CD4-positive, alpha-beta T cell treated with Interleukin-10 for 1 hour (primary cell): ENCODE measurements at places on chromosomes 16 and 17.
A peak's percentile ranks its signal among the peaks of the same experiment; 100 is the strongest.

DNA sequence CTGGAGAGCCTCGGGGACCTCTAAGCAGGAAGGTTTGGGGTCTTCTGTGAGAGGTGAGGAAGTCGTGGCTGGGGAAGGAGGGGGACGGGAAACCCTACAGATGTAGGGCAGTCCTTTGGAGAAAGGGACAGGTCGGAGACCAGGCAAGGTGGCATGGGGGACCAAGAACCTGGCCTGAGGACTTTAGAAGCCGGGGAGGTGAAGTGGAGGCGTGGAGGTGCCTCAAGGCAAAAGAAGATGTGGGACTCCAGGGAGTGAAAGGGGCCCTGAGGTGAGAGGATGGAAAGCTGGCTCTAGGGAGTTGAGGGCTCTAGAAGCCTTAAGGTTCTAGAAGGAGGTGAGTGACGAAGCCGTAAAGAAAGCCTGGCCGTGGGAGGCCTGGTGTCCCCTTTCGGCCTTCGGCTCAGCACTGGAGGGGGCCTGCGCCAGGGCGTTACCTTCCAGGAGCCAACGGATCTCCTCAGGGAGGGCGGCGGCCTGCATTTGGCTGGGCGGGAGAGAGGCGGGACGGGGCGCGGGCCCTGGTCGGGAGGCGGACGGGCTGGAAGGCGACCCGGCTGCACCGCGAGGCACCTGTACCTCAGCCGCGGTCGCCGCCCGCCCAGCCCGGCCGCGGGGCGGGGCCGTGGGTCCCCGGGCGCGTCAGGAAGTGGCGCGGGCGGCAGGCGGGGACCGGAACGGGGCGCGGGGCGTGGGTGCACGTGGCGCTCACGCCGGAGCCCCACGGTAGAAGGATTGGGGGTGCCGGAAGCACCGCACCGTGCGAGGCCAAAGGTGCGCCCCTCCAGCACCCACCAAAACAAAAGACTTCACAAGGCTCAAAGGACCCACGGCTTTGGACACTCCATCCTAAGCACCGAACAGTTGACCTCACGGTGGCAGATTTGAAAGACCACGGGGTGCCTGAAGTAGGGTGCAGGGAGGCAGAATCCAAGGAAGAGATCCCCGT lies at the start of gene SKAP1:
SKAP1 (minus strand) TSS at position 577 of the 949 bp plus-strand sequence.
- peak; percentile 73 for DNase-seq

DNA sequence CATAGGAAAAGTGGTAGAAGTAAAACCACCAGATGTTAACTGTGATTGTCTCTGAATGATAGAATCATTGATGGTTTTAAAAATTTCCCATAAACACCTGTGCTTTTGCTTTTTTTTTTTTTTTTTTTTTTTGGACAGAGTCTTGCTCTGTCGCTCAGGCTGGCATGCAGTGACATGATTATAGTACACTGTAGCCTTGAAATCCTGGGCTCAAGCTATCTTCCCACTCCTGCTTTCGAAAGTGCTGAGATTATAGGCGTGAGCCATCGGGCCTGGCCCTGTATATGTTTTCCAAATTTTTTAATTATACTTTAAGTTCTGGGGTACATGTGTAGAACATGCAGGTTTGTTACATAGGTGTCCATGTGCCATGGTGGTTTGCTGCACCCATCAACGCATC lies 80.5 kb downstream of the NF1 start:
- no peak for DNase-seq

DNA sequence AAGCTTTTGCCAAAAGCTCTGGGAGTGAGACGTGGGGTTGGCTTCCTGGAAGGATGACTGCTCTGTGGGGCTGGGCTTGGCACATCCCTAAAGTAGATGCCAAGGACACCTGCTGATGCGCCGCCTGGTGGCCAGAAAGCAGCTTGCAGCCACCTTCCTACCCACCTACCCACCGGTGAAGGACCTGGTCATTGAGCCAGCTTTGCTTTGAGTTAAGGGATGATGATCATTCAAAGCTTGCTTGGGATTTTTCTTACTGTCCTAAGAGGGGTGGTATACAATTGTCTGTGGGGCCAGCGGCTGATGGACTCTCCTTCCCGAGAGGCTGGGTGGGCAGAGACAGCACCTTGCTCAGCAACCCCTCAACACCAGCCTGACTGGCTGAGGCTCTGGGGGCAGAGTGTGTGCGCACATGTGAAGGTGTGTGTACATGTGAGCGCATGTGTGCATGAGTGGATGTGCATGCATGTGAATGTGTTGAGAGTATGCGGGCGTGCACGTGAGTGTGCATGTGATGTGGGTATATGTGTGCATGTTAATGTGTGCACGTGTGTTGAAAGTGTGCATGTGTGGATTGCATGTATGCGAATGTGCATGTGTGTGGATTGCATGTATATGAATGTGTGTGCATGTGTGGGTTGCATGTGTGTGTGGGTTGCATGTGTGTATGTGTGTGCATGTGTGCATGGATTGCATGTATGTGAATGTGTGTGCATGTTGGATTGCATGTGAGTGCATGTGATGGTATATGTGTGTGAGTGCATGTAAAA lies 18.6 kb downstream of the C1QTNF1 start:
- peak; percentile 65 for DNase-seq

GRCh38 chr17:7307686-7308624 lies 527 bp downstream of the EIF5A start:
- peak; percentile 62 for DNase-seq

GRCh38 chr16:51939378-51939871 lies 607.5 kb downstream of the TOX3 start:
- DNase-seq = no peak

DNA sequence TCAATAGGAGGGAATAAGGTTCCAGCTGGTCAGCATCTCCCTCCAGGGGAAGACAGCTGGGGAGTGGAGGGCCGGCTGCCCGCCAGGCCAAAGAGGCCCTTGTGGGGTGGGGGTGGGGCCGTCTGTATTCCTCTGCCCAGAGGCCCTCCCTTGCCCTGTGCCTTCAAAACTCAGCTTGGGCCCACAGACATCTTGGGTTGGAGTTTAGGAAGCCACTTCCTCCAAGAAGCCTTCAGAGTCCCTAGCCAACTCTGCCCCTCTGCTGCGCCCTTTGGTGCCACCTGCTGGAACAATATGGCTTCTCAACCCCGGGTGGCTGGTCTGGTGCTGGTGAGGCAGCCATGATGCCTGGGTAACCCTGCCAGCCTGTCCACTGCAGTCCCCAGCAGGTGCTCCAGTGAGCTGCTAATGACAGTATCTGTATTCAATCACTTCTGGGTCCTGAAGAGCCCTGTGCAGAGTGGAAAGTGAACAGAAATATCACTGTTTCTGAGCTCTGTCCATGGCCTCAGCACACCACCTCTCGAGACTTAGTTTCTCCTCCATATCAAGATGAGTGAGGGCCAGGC lies 16.7 kb downstream of the HSD11B2 start:
- peak; percentile 58 for DNase-seq

- no peak for DNase-seq
Observed at GRCh38 chr16:68332411-68333121, 21.7 kb downstream of the PRMT7 start.

- DNase-seq = no peak
Observed at GRCh38 chr17:81039854-81040758, 5.2 kb downstream of the BAIAP2 start.

DNA sequence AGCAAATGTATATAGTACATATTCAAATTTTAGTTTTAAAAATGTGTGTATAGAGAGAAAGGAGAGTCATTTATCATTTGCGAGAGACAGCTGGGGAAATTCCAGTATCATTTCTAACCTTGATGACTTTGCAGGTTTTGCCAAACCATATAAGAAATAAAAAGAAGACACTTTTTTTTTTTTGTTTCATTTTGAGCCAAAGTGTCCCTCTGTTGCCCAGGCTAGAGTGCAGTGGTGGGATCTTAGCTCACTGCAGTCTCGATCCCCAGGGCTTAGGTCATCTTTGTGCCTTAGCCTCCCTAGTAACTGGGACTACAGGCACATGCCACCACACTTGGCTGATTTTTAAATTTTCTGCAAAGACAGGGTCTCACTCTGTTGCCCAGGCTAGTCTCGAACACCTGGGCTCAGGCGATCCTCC lies 38.4 kb upstream of the VWA3A start:
- no peak for DNase-seq

DNA sequence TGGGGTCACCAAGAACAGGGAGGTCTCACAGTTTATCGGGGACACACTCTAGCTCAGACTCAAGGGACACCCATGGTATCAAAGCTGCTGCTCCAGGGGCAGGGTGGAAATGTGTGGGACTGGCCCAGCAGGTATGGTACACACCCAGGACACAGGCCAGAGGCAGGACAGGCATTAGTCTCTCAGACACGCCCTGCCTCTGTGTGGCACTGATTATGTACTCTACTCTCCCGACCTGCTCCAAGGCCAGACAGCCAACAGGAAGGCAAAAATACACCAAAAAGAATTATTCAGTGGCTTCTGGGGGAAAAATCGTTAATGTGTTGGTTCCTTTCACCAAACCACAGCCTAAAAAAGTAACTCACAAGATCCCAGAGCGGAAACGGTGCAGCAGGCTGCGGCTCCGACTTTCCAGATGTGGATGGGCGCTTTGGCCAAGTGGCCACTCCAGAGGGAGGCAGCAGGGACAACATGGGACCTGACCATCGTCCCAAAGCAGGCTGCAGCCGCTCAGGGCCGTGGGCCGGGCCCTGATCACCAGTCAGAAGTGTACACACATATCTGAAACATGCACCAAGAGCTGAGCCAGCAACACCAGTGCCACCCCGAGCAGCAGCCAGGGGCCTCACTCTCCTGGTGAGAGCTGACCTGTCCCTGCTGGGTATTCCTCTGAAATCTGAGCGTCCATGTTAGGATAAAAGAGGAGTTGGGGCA lies 1.0 kb upstream of the SIRT7 start:
- DNase-seq = no peak

DNA sequence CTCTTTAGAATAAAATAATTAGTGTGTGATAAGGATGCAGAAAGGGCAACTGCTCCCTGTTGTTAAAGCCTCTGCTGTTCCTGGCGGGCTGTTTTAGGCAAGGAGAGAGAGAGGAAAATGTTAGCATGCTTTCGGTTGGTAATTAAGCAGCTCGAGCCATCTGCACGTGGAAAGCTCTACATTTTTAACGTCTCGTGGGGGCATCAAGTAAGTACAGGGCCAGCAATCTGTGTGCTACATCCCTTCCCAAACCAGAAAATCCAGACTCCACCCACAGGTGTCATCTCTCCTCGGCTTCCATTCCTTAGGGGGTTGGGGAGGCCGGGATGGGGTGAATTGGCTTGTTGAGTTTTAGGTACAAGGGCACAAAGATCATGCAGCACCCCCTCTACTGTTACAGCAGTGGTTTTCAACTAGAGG lies 62.4 kb upstream of the MARCHF10 start:
- DNase-seq = no peak

- peak; percentile 95 for DNase-seq
Observed at GRCh38 chr17:75036643-75037268, 10.0 kb downstream of the ATP5PD start.

GRCh38 chr17:62725791-62726249 lies 82.3 kb downstream of the MARCHF10 start:
- no peak for DNase-seq

- no peak for DNase-seq
Observed at GRCh38 chr16:2498531-2499253, 15.1 kb upstream of the ATP6V0C start.

DNA sequence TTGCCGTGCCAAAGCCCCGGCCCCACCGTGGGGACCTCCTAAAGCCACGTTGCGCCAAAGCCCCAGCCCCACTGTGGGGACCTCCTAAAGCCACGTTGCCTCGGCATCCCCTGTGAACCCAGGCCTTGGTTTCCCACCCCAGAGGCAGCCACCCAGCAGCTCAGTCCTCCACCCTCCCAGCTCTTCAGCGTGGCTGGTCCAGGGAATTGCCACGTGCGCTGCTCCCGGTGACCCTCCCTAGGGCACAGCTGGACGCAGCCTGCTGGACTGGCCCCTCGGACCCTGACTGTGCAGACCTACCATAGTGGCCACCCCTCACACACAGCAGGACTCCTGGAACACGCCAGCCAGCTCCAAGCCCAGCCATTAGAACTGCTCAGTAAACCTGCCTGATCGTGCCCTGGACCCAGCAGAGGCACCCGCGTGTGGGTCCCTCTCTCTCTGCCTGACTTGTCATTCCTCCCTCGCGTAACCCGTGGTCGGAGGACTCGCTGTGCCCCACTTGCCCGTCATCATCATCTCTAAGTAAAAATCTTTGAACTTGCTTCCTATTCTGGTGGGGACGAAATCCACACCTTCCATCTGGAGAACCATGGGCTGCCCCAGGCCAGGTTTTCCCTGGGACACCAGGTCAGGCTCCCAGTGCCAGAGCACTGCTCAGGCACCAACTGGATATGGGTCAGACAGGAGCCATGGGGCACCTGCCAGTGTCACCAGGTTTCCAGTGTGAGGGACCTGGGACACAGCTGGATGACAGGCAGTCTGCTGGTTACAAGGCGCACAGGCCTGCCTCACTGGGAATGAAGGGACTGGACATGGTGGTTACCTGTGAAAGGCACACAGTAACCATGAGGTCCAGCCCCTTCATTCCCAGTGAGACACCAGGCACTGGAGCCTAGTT lies 5.6 kb downstream of the CIAO3 start:
- no peak for DNase-seq

- DNase-seq = no peak
Observed at GRCh38 chr16:84141143-84141670, 3.8 kb downstream of the HSDL1 start.

GRCh38 chr17:60128171-60128859 lies 21.5 kb upstream of the CA4 start:
- no peak for DNase-seq

GRCh38 chr16:9138731-9139501 lies 47.5 kb downstream of the HAPSTR1 start:
- DNase-seq = peak; percentile 64

GRCh38 chr17:41067281-41067680 lies 1.6 kb upstream of the KRTAP2-4 start:
- no peak for DNase-seq

- no peak for DNase-seq
Observed at GRCh38 chr16:89525146-89525913, 17.1 kb downstream of the SPG7 start.

DNA sequence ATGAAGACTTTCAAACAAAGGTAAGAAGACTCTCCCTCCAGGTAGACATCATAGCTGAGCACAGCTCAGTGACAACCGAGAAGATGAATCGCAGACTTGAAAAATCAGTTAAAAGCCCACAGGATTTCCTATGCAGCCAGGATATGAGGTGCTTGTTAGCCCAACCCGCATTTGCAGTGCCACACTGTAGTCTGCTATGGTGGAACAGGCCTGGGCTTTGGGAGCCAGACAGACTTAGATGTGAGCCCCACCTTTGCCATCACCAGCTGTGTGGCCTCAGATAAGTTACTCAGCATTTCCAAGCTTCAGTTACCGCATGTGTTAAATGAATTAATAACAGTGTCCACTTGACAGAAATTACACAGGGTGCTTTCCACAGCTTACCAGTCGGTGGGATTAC lies 204.4 kb upstream of the HS3ST3A1 start:
- DNase-seq = no peak
